ENCODE measurements at places on chromosomes 5 and 9. TPM values are rescaled to one million over a fixed set of nuclear protein-coding genes. Genes with fewer than 3 reads are reported as not detected.

DNA sequence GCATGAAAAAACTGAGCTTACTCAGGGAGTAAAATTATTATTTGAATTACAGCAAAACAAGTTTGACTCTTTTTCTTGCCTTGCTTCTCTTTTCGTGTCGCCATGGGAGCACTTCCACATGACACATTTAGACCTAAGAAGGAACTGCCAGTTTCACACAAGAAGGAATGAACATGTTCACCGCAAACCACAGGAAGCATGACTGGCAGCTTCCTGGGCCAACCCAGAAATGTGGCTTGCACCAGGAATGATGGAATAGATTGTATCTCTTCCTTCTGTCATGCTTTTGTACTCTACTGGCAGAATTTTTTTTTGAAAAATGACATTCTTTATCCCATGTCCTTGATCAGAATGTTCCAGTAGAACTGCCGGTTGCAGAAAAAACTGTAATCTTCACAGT is 32.9 kb upstream of the MAN2A1 start:
- DNase-seq: peak; percentile 29

DNA sequence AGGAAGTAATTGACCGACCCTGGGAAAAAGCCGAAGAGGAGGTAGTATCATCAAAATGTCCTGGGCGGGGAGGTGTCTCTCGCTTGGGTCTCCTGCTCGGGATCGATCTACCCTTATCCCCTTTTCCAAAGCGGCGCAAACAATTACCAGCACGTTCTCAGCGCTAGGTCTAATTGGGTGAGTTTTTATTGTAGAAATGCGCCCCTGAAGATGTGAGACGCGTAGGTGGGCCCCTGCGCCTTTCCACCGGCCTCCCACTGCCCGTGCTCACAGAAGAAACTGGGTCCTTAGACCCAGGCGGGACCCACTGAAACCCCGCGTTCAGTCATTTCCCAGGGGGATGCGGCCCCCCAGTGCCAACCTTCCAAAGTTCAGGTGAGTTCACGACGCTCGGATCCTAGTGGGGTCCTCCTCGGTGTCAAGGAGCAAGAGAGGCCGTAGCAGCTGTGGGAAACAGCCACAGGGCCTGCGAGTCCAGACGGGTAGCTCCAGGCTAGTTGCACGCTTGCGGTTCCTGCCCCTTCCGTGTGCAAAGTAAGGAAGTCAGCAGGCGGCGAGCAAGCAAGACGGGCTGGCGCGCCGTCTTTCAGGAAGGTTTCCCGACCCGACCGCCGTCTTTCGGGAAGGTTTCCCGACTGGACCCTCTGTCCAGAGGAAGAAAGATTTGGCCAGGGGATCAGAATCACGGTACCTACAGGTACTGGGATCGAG is 1.5 kb downstream of the SMIM32 start:
- DNase-seq: peak; percentile 20

EXOC3 gene
- 34.0 TPM for polyA plus RNA-seq

BTNL3 gene
- not detected for polyA plus RNA-seq

DNA sequence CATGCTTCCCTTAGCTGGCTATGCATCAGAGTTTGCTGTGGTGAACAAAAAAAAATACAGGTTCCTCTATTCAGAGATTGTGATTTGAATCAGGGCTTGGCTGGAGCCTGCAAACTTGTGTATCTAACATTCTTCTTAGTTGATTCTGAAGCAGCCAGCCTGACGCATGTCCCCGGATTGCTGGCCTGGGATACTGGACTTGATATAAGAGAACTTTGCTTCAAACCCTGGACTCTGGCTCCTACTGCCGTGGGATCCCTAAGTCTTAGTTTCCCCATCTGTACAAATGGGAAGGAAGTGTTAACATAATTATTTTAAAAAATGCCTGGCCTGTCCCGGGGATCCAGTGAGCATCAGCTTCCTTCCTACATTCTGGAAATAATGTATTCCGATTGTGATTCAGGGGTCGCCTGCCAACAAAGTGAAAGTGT is 292.8 kb downstream of the ARHGEF28 start:
- DNase-seq: no peak

CATSPER3 gene
- polyA plus RNA-seq: 0.12 TPM

DNA sequence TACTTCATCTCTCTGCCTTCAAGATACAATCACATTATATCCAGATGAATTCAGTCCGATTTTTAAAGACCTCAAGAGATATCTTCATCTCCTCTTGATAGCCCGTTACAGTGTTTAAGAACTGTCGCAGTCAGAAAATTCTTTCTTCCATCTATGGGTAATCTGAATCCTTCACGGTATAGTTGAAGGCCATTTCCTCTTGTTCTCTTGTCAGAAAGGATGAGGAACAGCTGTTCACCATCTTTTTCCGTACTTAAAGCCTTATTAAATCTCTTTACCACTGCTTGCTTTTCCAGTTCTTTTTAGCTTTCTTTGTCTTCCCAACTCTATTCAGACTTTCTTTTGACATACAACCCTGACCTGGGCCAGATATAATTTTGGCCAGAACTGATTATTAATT is 121.8 kb downstream of the XRCC4 start:
- peak; percentile 18 for DNase-seq

DNA sequence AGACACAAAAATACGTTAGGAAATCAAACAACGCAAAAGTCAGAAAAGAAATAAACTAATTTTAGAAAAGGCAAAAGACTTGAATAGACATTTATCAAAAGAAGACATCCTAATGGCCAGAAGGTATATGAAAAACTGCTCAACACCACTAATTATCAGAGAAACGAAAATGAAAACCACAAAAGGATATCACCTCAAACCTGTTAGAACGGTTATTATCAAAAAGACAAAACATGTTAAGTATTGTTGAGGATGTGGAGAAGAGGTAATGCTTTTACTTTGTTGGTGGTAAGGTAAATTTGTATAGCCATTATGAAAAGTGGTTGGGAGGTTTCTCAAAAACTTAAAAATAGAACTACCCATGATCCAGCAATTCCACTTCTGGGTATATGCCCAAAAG is 230.0 kb upstream of the RGMB start:
- DNase-seq: no peak

- no peak for DNase-seq
These were observed 1185.1 kb upstream of the C9orf72 start for GRCh38 chr9:28758341-28758740.
